ENCODE measurements at places on chromosomes 7 and 10.

- no peak for DNase-seq
Observed at GRCh38 chr7:16070806-16071205, 350.5 kb downstream of the CRPPA start.

- DNase-seq = no peak
Observed at GRCh38 chr7:111074748-111075146, 16.2 kb upstream of the LRRN3 start.

DNA sequence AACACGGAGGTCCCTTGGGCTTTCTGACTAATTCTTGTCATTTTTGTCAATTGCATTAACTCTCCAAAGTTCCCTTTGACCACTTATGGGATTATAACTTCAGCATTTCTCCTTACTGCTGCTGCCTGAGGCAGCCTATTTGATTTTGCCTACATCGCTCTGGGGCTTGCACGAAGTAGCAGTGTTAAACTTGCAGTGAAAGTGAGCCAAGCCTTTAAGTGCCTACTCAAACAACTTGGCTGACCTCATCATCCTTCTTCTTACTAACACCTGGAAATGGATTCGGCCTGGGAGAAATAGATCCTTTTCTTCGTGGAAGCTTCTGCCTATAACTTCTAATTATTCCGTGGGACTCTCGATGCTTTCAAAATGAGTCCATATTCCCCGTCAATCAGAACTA lies 76.6 kb downstream of the DGKB start:
- DNase-seq = no peak

DNA sequence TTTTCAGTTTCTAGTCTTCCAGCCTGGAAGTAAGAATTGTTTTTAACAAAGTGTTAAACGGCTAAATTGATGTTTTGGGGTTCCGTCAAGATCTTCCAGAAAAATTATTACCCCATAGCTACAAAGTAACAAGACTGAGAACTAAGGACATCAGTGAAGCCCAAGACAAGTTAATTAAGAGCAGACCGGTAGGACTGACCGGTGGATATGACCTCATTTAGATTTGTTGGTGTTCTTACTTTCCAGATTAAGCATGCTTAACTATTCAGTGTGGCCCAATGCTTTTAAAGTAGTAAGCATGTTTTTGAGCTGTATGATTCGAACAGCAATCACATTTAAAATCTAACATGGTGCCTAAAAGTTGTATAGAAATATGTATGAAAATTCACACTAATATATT lies 73.1 kb upstream of the RPA3 start:
- no peak for DNase-seq

DNA sequence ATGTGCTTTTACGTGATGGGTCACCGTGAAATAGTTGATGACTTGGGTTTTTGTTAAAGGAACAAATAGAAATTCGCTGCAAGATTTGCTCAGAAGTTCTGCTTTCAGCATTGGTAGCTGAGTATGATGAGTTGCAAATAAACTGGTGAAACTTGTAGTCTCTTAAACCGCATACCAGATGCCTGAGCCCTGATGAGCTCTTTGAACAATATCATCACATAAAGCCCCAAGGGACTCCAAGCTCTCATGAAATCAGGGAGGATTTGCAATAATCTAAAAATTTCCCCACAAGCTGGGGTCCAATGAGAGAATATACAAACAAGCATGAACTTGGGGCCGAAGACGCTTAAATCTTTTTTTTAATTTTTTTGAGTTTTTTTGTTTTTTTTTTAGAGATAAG lies 312.4 kb downstream of the CALN1 start:
- no peak for DNase-seq

All from NCI-H2081 treated with DMSO at 0.1 percent for 48 hours (cell line).